SW 1271 (cell line): ENCODE measurements at places on chromosomes 12 and 14.

- DNase-seq: no peak
Measured at GRCh38 chr12:108567406-108568337, 5.3 kb downstream of the ISCU start.

- no peak for DNase-seq
Measured at GRCh38 chr12:121789800-121790728, 3.4 kb downstream of the RHOF start.

- DNase-seq: no peak
Measured at GRCh38 chr12:95116773-95117172, 43.4 kb upstream of the NR2C1 start.

DNA sequence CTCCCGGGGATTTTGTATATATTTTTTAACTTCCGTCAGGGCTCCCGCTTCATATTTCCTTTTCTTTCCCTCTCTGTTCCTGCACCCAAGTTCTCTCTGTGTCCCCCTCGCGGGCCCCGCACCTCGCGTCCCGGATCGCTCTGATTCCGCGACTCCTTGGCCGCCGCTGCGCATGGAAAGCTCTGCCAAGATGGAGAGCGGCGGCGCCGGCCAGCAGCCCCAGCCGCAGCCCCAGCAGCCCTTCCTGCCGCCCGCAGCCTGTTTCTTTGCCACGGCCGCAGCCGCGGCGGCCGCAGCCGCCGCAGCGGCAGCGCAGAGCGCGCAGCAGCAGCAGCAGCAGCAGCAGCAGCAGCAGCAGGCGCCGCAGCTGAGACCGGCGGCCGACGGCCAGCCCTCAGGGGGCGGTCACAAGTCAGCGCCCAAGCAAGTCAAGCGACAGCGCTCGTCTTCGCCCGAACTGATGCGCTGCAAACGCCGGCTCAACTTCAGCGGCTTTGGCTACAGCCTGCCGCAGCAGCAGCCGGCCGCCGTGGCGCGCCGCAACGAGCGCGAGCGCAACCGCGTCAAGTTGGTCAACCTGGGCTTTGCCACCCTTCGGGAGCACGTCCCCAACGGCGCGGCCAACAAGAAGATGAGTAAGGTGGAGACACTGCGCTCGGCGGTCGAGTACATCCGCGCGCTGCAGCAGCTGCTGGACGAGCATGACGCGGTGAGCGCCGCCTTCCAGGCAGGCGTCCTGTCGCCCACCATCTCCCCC, 777 bp downstream of the ASCL1 start:
- no peak for DNase-seq

DNA sequence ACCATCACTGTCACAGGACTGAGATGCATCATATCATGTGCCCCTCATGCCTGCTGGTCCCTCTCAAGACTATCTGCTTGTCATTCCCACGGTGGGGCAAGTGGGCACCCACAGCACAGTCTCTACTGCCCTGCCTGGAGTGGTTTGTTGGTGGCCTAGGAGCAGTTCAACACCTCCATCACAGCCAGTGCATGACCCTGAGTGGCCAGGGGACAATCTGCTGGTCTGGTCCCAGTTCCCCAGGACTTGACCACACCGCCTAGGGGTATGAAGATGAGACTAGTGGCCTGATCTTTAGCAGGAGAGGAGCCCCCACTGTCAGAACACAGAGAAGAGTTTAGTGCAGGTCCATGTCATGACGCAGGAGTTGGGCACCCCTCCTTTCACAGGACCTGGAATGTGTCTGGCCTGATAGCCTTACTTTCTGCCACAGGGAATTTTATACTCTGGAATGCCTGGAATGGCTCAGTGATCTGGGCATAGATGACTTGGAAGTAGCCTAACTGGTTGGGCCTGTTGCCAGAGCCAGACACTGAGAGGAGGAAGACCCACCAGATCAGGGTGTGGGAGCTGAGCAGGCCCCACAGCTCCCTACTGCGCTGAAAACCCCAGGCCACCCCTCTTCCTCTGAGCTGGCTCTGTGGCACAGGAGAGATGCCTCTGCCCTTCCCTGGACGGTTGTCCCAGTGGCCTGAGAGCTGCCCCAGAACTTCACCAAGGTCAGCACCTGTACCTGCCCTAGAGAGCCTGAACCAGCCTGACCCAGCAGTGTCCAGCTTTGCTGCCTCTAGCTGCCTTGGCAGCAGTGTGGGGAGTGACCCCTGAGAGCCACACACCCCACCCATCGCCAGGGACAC, 83.3 kb downstream of the PUS7L start:
- no peak for DNase-seq

DNA sequence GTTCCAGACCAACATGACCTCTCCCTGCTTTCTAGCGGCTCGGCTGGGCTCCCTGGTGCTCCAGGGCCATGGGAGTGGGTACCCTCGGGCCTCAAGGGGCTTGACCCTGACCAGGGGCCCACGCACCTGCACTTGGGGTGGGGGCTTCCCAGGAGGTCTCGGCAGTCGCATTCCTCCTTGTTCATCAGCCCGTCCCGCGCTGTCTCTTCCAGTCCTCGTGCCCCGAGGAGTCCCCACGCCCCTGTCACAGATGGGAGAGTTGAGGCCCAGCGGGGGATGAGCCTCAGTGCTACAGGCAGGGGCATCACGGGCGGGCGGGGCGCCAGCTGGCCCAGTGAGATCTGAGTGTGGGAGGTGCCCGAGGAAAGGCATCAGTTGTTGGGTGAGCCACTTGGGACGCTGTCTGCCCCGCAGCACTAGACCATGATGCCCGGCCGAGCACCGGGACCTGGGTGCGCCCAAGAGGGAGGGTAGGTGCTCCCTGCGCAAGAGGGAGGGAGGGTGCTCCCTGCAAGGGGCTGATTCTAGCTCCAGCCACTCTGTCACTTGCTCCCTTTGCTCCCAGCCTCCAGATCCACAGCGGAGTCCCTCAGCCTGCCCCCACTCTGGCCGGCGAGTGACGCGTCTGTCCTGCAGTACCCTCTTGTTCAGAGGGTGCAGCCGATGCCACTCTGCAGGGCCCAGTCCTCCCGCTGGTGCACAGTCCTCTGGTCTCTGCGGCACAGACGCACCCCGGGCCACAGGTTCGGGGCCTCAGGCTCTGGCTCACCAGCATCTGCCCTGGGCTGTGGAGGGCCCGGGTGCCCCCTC, 23.8 kb downstream of the MMP17 start:
- DNase-seq: no peak

GRCh38 chr12:106740818-106741217, 33.7 kb upstream of the RIC8B start:
- DNase-seq: no peak

DNA sequence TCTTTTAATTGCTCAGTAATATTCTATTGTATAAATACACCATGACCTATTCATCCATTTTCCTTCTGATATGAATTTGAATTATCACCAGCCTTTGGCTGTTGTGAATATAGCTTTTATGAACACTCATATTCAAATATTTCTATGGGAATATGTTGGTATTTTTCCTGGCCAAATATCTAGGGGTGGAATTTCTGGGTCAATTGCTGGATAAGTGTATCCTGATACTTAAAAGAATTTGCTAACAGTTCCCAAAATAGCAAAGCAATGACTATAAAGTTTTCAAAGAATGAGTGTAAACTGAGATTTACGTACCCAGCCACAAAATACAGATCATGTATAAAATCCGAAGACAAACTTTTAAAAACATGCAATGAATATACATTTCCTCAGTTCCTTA, 148.7 kb upstream of the CLEC14A start:
- no peak for DNase-seq

- DNase-seq: no peak
Measured at GRCh38 chr12:46933947-46934346, 108.2 kb upstream of the SLC38A4 start.

GRCh38 chr14:68979021-68979721, at the start of gene ACTN1:
Gene ACTN1 (minus strand): TSS chr14:68979302. CDS start chr14:68979056, 246 bp downstream.
- DNase-seq: peak; percentile 87

GRCh38 chr12:127162902-127163301, 1104.1 kb upstream of the TMEM132C start:
- no peak for DNase-seq

DNA sequence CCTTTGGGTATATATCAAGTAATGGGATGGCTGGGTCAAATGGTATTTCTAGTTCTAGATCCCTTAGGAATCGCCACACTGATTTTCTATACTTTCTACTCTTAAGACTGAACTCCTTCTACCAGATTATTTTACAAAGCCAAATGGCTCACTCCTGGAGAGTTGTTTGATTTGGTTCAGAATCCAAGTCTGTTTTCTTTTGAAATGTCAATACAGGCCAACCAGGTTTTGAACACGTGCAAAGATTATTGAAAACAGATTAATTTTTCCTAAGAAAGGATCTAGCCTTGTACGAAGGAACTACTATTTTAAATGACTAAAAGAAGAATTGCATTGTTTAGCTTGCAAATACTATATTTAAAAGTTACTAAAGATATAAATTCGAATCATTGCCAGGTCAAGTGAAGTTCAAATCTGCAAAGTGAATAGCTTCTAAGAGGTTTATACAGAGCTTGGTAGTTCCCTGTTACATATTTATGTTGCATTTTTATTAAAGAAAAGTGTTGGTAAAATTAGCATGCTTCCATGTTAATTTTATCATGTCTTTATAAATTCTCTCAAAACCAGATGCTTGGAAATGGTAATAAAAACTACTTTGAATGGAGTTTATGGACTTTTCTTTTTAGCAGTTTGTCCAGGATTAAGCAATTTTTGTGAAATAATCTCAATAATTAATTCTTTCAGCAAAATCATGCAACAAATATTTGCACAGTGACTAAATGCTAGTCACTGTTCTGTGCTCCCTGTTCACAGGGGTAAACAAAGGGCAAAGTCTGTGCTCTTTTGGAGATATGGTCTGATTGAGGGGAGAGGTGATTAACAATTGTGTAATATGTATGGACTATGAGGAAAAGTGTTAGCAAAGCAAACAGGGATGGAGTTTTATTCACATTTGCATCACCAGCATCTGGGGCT, 38.9 kb downstream of the GPR65 start:
- no peak for DNase-seq

DNA sequence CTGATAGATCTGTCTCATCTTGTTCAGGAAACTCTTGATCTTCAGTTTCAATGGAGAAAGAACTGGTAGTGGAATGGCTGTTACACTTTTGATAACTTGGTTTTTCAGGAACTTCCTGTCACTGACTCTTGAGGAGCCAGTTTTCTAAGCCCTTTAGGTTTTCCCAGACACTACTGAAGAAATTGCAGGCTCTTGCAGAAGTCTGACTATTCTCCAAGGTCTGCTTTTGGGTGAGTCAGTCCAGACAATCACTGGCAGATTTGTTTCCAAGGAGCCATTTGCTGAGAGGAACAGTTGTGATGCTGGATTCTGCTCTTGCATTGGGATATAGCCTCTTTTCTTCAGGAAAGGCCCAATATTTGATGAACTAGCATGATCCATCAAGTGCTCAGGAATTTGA, 468.0 kb downstream of the FUT8 start:
- no peak for DNase-seq

- DNase-seq: no peak
Measured at GRCh38 chr12:93720559-93720958, 43.4 kb downstream of the CRADD start.

- no peak for DNase-seq
Measured at GRCh38 chr12:57738661-57739237, at the start of gene AGAP2. Gene AGAP2 (minus strand): TSS chr12:57738742. CDS start chr12:57738246, 496 bp downstream.

DNA sequence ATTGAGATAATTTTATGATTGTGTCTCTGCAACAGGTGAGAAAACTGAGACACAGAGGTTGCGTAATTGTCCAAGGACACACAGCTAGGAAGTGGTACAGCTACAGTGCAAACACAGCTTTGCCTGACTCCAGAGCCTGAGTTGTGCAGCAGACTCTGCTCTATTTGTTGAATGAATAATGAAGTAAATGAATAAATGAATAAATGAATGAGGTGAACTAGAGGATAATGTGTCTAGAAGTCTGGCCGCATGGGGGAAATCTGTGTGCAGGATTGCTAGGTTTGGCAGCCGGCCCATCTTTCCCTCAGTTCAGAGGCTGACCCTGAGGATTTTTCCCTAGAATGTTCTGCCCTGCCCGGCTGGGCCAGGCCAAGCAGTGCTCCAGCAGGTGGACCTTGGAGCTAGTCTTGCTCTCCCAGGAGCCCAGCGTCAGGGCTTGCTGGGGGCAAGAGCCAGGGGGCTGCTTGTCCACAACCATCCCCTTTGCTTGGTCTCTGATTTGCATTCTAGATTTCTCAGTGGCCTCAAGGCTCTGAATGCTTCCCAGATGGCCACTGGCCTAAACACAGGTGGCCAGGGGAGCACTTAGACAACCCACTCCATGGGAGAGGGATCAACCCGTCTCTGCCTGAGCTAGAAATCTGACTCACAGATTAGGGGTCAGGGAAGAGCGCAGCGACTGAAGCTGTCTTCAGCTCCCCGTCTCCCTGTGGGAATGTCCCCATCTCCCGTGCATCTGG, 225.2 kb downstream of the C12orf75 start:
- no peak for DNase-seq

DNA sequence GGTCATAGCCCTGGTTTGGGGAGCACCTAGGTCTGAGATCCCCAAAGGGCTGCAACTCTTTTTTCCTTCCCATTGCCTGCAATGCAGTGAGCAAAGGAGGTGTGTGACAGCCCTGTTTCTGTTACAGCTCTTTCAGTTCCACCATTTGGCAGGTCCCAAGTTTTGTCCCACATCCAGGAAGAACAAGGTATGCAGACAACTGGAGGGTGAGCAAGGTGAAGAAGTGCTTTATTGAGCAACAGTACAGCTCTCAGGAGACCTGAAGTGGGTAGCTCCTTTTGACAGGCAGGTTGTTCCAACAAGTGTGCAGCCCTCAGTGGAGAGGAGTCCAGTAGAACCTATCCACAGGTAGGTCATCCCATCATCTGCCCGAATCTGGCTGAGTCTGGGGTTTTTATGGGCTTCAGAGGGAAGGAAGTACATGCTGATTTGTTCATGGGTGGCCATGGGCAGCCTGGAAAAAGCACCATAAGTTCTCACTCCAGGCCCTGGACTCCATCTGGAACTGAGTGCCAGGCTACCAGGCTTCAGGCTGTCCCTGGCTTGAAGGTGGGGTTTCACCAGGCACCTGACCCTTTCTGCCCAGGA, 62.8 kb upstream of the NAV3 start:
- no peak for DNase-seq

DNA sequence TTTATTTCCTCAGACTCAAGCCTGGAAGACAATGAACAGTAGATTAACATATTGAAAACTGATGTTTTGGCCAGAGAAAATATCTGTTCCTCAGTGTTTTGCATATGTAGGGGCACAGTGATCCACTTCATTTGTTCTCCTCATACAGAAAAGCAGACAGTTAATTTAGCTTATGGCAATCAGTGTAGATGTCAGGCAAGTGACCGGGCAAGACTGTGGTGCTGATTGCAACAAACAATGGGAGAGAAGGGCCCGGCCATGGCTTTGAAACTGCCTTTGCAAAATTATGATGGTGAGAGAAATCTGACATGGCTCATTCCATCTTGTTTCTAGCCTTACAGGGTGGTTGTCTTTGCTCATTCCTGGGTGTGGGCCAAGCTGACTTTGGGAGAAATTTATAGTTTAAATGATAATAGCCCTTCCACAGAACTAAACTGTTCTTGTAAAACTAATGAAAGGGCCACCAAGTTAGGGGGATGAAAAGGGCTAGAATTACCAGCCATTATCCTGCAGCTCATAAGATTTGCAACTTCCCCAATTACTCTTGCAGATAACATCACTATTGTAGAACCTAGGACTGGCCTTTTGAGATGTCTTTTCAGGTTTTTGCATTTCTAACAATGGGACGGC, 220.3 kb downstream of the KTN1 start:
- no peak for DNase-seq

- no peak for DNase-seq
Measured at GRCh38 chr12:9037431-9037830, 48.1 kb downstream of the KLRG1 start.

- DNase-seq: no peak
Measured at GRCh38 chr12:127393896-127394295, 873.1 kb upstream of the TMEM132C start.
